Upper lobe of right lung (tissue), 1 donor: ENCODE measurements at places on chromosomes 13 and 19. TPM values are rescaled to one million over a fixed set of nuclear protein-coding genes. Genes with fewer than 3 reads are reported as not detected.

The CCDC122 gene
- 4.9 TPM for total RNA-seq

GRCh38 chr19:9848060-9848459, 12.9 kb downstream of the PIN1 start:
- peaks cover 29% of the 10 kb centered on the region for H3K36me3 ChIP-seq
- H3K4me3 ChIP-seq = no peak overlapping the region
- H3K27me3 ChIP-seq = no peaks in the 10 kb centered on the region
- no peaks in the 10 kb centered on the region for H3K4me1 ChIP-seq
- H3K27ac ChIP-seq = no peak overlapping the region

The MTUS2 gene
- 0.41 TPM for total RNA-seq

DNA sequence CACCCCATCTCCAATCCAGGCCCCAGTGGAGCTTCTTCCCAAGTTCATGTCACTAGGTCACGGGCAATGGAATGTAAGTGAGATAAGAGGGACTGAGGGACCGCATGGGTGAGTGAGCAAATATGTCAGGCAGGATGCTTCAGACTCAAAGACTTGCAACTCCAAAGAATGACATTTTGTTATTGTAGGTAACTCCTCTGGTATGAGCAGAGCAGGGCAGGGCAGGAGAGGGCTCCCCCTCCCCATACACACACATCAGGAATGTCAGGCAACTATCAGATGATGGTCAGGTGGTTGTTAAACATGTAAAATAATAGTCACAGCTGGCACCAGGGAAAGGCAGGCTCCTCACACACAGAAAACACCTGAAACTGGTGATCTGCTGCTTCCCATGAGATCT, 10.6 kb downstream of the ERVV-2 start:
- no peaks in the 10 kb centered on the region for H3K36me3 ChIP-seq
- no peak overlapping the region for H3K27ac ChIP-seq
- DNase-seq = no peak
- no peaks in the 10 kb centered on the region for H3K4me1 ChIP-seq
- no peak overlapping the region for H3K4me3 ChIP-seq

- no peaks in the 10 kb centered on the region for H3K4me1 ChIP-seq
- no peak overlapping the region for H3K4me3 ChIP-seq
- no peaks in the 10 kb centered on the region for H3K27me3 ChIP-seq
- H3K36me3 ChIP-seq = no peaks in the 10 kb centered on the region
These were observed 112.1 kb upstream of the RXFP2 start for GRCh38 chr13:31627097-31627845.

DNA sequence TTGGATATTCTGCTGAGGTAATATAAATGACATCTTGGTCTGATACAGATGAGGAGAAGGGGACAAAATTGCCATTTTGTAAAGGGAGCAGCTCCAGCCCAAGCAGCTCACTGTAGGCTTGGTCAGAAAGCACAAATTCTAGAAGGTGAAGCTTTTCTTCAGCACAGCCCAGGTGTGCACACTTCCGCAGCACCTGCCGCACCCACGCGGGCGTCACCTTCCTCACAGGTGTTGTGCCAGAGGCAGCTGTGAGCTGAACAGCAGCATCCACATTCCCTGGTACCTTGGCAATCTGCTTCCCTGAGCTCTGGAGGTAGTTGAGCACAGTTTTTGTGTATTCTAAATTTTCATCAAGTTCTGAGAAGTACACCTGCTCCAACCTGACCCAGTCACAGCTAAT, 79.0 kb downstream of the SACS start:
- peaks cover 33% of the 10 kb centered on the region for H3K36me3 ChIP-seq
- H3K27me3 ChIP-seq = no peaks in the 10 kb centered on the region
- no peak for DNase-seq
- H3K4me1 ChIP-seq = no peaks in the 10 kb centered on the region
- H3K4me3 ChIP-seq = no peak overlapping the region
- no peak overlapping the region for H3K27ac ChIP-seq

The HCN2 gene
- 0.52 TPM for total RNA-seq

The ZNF208 gene
- 6.3 TPM for total RNA-seq
